Activated CD4-positive, alpha-beta T cell treated with anti-CD3 and anti-CD28 coated beads, Interleukin-2, amount 50 U/mL, for 48 hours (primary cell): ENCODE measurements at places on chromosomes 13 and 19.

- no peak for DNase-seq
Observed at GRCh38 chr19:5395556-5395955, 54.9 kb upstream of the PTPRS start.

DNA sequence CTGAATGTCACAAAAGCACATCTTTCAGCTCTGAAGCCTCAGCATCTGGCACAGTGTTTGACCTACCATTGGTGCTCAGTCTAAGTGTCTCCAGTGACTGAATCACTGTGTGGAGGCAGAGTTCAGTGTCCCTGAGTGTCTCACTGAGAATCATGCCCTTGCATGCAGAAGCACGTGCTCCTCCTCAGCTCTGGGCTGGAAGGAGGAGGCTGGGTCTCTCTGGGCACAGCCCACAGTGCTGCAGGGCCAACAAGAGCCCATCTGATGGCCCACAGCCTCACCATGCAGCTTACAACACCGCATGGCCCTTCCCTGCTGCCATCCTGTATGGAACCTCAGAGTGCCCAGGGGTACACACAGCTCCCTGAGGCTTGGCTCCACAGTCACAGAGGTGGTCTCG lies 86.1 kb downstream of the TEX26 start:
- no peak for DNase-seq

DNA sequence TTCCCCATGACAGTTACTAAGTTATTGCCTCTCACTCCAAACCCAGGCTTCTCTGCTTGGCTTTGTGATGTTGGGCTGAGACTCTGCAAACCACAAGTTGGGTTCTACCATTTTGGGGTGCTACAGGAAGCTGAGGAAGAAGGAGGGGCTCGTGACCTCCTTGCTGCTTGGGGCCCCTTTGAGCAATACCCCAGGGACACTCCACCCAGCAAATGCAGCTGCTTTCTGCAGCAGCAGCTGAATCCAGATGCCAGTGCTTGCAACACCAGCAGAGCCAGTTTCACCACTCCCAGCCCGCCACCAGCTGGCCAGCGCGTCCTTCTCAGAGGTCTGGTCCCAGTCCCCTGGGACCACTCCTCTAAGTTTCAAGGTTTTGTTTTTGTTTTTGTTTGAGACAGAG lies 22.0 kb upstream of the UBAC2 start:
- DNase-seq = no peak

DNA sequence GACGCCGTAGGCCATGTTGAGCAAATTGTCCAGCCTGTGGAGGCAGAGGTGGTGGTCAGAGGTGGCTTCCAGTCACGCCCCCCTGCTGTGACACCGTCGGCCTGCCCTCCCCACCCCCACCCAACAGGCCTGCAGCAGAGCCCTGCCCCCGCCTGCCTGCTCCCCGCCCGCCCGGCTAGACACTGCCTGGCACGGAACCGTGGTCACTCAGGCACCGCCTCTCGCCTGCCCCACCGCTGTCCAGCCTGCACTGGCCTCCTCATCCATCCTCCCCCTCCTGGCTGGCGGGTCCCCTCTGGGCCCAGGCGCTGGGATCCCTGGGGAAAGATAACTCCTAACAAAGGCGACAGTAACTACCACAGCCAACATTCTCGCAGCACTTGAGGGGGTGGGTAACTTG lies 21.7 kb downstream of the PRKCSH start:
- no peak for DNase-seq

DNA sequence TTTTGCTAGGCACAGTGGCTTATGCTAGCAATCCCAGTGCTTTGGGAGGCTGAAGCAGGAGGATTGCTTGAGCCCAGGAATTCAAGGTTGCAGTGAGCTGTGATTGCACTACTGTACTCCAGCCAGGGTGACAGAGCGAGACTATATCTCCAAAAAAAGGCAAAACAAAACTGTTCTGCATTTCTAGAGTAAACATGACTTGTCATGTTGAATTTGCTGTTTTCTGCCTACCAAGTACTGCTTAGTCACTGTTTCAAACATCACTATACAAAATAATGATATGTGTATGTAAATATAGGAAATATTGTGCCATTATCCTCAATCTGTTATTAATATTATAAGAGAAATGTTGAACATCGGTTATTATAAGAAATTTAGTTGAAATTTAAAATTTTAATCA lies 9.2 kb downstream of the RFC3 start:
- no peak for DNase-seq

DNA sequence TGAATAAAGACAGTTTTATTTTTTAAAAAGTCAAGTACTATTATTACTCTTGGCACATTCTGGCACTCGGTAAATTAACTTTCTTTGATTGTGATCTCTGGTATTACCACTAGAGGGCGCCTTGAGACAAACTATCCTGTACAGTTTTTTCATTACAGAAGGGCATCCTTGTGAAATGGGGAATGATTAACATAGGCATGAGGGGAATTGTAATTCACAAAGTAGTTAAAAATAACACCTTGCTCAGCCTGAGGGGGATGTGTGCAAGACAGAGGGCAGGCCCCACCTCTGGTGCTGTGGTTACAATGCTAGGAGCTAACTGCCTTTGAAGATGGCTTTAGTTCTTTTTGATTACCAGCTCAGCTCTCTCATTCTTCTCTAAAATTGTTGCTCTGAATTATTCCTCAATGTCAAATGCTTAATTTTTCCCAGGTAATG lies 24.2 kb upstream of the C1QTNF9B start:
- DNase-seq = no peak

- DNase-seq = no peak
Observed at GRCh38 chr13:91046715-91047327, 300.7 kb upstream of the MIR17HG start.

DNA sequence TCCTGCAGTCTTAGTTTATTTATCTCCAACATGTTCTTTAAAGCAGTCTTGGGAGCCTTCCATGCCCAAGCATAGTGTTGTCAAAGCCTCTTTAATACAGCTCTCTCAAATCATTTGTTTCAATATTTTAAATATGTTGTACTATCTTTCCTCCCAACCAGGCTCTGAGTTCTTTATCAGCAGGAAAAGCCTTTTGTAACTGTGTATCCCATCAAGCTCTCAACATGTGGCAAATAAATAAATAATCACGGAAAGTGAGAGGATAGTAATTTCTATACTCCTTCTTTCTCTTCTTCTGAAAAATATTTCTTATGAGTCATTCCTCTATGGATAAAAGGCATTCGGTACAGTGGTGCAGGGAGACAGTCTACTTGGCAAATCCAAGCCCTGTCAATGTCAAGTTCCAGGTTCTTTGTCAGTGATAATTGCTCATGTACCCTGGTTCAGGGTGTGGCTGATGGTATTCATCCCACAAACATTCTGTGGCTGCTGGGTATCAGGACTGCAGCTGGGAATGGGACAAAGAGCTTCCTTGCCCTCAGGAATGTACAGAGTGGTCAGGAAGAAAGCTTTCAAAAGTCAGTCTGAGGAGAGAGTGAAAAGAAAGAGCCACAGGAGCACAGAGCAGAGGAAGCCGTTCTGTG lies 384.3 kb downstream of the EFNB2 start:
- DNase-seq = no peak

GRCh38 chr13:93116809-93117208 lies 109.8 kb upstream of the GPC6 start:
- DNase-seq = no peak

- DNase-seq = no peak
Observed at GRCh38 chr13:79384022-79384610, 21.9 kb downstream of the RBM26 start.
